ENCODE measurements at places on chromosomes 7 and 10.

DNA sequence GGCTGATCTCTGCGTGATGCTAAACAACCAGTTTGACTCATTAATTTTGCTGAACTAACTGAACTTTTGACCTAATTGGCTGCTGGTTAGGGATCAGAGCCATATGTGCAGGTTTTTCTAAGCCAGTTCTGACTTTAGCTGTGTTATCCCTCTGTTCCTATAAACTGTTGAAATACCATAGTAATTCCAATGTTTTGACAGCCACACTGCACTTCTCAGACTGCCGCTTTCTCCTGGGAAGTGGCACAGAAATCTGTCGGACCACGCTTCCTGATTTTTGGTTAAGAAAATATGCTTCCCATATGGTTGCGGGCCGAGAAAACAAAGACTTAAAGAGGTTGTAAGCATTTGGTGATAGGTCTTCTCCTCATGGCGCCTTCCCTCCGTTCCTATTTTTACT lies 42.3 kb downstream of the TBXAS1 start:
- no peak for DNase-seq

- no peak for DNase-seq
Measured at GRCh38 chr7:138835087-138835486, 37.1 kb upstream of the ATP6V0A4 start.

GRCh38 chr10:1413823-1414222 lies 323.5 kb downstream of the ADARB2 start:
- no peak for DNase-seq

GRCh38 chr10:102065561-102066398 lies 631 bp downstream of the HPS6 start:
- no peak for DNase-seq

DNA sequence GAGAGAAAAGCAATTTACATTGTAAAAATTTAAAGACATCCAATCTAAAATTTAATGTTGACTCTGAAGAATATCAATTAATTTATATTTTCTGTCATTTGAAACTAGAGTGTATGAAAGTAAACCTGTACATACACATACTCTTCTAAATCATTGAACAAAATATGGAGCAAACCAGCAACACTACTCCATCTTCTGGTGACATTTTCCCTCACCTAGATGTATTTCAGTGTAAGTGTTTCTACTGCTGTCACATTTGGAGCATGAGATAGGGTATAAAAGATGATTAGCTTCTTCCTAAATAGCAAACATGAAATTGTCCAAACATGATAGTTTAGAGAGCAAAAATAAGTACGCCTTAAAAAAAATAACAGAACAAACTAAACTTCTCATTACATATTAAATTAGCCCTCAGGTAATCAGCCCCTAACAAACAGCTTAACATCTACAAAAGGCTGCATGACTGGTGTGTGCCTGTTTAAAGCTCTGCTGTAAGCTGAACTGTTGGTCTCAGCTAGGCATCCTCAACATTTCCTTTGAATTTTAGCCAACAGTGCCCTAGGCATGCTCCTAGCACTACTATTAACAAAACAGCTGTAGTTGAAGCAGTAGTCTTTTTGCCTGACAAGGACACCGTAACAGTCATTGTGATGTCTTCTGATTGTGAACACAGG lies 189.8 kb downstream of the CTNNA3 start:
- no peak for DNase-seq

- DNase-seq = no peak
Measured at GRCh38 chr7:123367484-123368122, 166.8 kb downstream of the IQUB start.

DNA sequence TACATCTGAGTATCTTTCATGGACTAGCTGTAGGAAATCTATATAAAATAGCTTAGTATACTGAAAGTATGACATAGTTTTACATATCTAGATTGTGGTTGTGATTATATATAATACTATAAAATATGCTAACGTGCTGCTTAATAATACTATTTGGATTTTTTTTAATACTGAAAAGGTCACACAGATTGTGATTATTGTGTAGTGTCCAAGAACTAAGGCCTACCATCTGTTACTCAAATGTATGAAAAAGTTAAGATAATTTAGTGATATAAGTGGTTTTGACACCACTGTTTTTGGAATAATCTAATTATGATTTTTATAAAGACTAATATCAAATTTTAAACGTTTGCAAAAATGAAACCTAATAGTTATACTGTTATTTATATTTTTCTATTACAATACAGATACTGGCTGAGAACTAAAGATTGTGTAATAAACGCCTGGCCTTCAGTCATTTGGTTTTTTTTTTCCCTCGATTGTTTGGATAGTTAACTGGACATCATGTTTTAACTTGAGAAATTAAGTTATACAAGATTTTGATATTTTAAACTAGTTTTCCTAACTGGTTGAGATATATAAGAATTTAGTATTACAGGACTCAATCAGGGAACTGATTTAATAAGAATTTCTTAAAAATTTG lies 12.6 kb downstream of the PTEN start:
- no peak for DNase-seq

DNA sequence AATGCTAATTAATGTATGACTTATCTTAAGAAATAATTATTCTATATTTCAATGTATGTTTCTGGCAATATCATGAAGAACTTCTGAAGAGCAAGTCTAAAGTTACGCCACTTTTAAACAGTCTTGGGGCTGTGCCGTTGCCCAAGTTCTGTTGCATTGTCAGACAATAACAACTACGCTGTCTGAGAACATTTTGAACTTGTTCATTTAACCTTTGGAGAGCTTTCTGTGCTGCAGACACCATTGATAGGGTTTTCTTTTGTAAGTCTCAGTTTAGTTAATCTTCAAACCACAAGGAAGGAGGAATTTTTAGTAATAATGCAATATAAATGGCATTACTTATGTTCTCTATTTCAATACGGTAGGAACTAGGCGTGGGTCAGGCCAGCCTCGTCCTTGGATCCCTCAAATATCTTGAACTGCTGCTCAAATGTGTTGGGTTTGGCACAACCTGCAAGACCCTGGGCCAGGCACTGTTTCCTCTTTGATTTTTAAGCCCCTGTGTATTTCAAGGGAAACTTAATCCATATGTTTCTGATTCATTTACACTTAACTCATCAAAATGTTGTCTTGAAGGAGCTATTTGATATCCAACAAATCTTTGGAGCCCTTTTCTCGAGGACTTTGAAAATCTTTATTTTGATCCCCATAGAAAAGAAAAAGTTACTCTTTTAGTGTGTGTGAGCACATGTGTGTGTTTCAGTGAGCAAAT lies 215.5 kb downstream of the INHBA start:
- DNase-seq = no peak

DNA sequence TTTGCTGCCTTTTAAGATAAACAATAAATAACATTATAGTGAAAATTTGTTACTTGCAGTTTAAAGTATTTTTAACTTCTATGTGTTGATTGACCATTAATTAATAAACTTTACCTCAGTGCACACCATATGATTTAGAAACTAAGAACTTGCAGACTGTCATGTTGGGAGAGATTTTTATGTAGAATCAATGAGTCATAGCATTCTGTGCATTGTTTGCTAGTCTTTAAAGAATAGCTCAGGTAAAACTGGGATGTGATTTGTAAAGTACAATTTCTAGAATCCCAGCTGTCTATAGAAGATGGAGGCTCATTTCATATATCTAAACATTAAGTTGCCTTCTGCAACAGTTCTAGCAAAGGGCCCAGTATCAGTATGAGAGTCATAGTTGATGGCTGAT lies 199.6 kb upstream of the SEMA3A start:
- no peak for DNase-seq

- no peak for DNase-seq
Measured at GRCh38 chr10:113524539-113525490, 28.0 kb upstream of the HABP2 start.

DNA sequence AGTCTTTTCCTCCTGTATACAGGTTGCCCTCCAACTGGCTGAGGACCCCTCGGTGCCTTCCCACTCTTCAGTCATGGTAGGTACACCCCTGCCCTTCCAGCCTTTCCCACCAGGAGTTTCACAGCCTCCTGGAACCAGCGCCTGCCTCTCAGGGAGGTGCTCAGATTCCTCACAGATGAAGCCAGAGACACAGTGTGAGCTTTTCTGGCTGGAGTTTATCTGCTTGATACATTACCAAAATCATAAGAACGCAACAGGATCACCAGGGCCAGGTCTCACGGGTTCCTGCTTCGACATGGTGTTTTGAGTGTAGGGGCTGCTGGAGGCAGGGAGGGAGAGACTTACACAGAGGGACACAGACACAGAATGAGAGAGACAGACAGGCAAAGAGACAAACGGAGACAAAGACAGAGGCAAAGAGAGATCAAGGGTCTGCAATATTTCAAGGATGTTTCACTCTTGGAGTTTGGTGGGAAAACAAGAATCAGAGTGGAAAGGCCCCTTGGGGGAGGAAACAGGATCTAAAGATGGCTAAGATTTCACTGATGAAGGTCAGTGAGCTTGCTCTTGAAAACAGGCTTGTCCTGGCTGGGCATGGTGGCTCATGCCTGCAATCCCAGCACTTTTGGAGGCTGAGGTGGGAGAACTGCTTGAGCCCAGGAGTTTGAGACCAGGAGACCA lies 6.5 kb upstream of the INMT start:
- DNase-seq = no peak

- no peak for DNase-seq
Measured at GRCh38 chr10:10138685-10139084, 879.0 kb upstream of the CELF2 start.

Measured in stimulated activated CD8-positive, alpha-beta memory T cell treated with anti-CD3 and anti-CD28 coated beads, Interleukin-4, amount 100 ng/mL, for 1 hour (primary cell).